IPS DF 19.7 (cell line): ENCODE measurements at places on chromosomes 3 and 15.

GRCh38 chr15:67421105-67421504 lies 99.8 kb upstream of the C15orf61 start:
- DNase-seq = no peak

DNA sequence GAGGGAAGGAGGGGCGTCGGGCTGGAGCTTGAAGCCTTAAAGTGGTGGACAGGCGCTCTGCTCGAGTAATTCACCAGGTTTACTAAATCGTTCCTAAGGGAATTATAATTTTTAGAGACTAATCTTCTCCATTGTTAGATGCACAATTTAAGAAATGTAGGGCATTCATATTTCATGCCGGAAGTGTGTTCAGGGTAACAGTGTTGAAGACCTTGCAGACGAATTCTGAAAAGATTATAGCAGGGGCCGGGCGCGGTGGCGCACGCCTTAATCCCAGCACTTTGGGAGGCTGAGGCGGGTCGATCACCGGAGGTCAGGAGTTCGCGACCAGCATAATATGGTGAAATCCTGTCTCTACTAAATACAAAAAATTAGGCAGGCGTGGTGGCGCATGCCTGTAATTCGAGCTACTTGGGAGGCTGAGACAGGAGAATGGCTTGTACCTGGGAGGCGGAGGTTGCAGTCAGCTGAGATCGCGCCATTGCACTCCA lies 365 bp upstream of the GTF2A2 start:
- no peak for DNase-seq

DNA sequence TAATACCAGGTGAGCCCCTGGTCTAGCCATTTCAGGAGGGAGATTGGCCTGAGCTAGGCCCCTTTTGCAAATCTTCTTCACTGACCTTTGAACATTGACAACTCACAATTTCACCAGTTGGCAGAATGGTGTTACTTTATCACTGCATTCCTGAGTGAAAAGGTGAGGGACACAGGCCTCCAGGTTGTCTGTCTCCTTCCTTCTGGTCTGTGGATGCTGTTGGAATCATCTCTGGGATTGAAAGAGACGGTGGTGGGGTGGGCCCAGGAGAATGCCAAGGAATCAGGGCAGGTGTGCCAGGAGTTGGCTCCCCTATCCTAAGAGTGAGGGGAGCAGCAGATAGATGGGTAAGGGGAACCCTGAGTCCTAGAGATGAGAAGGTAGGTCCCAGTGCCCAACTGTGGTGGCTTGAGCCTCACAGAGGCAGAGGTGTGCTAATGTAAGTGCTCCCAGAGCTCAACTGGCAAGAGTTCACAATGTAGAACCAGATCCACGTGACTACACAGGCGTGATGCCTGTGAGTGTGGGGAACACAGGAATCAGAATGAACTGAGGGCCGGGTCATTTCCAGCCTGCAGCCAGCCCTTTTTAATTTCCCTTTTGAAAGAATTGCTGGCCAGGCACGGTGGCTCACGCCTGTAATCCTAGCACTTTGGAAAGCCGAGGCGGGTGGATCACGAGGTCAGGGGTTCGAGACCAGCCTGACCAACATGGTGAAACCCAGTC lies 11.2 kb downstream of the C3orf62 start:
- DNase-seq = no peak

GRCh38 chr3:10437995-10438901 lies 67.1 kb downstream of the ATP2B2 start:
- no peak for DNase-seq

DNA sequence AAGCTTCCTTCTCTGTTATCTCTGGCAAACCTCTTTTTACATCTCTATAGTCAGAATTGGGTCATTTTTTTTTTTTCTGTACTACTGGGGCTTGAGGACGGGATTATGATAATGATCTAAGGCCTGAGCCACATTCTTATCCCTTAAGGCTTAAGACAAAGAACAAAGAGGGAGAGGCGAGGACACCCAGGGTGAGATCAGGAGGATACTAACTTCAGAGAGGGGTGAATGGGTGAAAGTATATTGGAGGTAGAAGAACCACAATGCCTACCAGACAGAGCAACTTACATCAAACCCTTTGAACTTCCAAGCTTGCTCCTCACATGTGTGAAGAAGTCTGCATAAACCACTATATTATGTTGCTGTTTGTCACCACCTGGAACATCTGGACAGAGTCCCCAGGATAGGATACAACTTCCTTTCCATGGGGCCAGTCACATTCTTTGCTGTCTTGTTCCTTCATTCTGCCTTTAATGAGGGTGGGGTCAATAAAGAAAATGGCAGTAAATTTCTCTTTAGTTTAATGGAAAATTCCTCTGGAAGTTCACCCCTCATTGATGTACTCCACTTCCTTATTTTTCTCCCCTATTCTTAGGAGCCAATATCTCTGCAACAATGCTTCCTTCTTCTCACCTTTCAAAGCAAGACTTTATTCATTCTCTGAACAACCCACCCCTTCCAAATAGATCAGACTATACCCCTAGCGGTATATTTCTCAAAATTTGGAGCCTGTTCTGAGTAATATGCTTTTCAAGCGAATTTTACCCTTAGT lies 9.1 kb upstream of the PDCD6IP start:
- DNase-seq = no peak

- no peak for DNase-seq
Measured at GRCh38 chr15:90035840-90036230, 34.7 kb downstream of the ZNF710 start.

DNA sequence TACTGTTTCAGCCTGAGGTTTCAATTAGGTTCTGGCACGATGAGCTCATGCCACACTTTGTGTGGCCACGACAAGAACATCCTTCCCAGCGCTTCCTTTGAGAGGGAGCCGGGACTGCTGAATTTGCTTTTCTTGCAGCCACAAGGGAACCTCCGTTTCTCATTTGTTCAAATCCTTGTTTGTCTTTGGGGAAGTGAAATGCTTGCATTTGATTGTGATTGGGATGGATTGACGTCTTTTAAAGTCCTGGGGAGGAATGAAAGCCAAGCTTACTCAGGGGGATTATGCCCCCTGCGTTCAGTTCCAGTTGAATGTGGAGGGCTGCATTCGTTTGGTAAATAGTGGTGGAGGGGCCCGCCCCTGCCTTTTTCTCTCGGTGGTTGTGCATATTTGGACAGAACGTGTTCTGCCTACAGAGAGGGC lies 277.6 kb downstream of the THSD4 start:
- no peak for DNase-seq

GRCh38 chr3:3196148-3196861 lies 16.8 kb upstream of the CRBN start:
- no peak for DNase-seq

GRCh38 chr3:65945480-65945879 lies 93.2 kb downstream of the MAGI1 start:
- no peak for DNase-seq

- DNase-seq = no peak
Measured at GRCh38 chr3:71112576-71112975, 471.0 kb downstream of the FOXP1 start.

- DNase-seq = no peak
Measured at GRCh38 chr15:45606841-45607240, 19.7 kb downstream of the BLOC1S6 start.

DNA sequence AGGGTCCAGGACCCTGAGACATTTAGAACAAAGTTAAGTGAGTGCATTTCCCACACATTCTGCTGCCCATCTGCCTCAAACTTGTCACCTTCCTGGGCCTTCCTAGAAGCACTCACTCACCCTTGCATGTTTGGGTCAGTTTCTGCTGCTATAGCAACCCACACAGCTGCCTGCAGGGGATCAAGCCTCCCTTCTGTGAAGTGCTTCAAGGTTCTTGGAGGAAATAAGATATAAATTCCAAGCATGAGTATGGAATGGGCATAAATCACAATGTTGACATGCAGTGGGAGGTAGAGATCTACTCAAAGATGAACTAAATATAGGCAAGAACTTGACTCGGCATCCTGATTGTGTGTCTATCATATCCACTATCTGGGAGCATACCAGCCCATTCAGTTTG lies 140.4 kb downstream of the SLC9A9 start:
- no peak for DNase-seq

- no peak for DNase-seq
Measured at GRCh38 chr3:192409201-192409837, 318.0 kb downstream of the FGF12 start.

DNA sequence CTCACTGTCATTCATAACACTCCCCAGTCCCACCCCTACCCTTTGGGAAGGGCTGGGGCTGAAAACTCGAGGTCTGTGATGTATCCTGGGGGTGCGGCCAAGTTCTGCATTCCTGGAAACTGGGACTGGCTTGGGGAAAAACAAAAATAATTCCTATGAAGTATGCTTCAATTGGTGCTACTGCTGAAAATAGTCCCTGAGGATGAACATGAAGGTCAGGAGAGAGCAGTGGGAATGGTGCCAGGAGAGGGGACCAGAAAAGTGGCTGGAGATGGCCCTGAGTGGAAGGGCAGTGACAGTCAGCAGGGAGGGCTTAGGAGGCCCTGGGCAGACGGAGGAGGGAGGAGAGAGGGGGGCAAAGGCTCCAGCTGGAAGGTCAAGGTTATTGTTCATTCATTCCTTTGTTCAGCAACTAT lies 4.8 kb upstream of the ISLR start:
- DNase-seq = no peak

DNA sequence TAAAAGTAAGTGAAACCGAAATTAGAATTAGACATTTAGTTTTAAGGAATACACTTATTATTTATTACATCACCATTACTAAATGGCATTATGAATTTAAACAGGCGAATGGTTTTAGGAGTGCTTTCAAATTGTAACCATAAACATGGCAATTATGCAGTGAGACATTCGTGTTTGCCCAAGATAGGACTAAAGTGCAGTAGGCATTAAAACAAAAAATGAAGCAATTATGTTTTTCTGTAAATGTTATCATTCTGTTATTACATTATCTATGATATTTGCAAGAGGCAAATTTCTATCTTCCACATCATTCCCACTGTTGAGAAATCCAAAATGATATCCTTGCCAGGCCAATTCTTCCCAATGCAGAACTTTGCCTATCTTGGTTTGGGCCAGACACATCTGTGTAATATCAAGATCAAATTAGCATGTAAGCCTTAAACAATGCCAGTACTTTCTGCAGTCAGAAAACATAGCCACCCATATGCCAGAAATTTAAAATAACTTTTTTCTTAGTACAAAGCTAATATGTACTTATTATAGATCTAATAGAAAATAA lies 156.9 kb downstream of the ATP8B4 start:
- DNase-seq = no peak

- DNase-seq = no peak
Measured at GRCh38 chr15:78417754-78418630, 20.0 kb upstream of the IREB2 start.
